Stimulated activated CD4-positive, alpha-beta T cell treated with anti-CD3 and anti-CD28 coated beads, Interleukin-4, amount 100 ng/mL, for 24 hours (primary cell): ENCODE measurements at places on chromosomes 4 and X.

DNA sequence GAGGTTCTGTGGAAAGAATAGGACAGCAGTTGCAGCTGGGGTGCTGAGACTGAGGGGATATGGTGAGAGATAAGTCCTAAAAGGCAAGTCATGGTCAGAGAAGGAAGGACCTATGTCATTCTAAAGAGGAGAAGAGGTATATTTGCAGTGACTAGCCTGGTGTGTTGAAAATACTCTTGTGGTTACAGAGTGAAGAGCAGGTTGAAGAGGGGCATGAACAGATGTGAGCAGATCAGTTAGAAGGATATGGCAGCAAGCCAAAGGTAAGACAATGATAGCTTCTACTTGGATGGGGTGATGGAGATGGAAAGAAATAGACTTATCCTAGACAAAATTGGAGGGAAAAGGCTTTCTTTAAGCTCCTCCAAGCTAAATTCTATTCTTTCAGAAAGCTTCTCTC is 469.8 kb upstream of the CPEB2 start:
- no peak for DNase-seq

DNA sequence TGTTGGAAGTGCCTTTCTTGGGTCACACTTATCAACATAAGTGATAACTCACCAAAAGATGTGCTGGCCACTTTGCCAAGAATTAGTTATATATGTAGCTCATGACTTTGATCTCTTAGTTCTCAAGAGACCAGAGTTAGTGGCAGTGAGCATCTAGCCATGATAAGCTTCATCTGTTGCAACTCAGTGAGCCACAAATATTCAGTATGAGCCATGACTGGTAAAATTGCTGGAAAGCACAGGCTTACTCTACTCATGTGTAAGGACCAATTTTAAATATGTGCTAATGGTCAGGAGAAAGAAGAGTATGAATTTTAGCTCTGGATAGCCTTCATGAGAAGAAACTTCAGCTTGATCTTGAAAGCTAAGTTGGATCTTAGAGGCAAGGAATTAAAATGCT is 59.4 kb upstream of the TLL1 start:
- no peak for DNase-seq

- no peak for DNase-seq
Observed at GRCh38 chr4:151098979-151099228, 524 bp upstream of the RPS3A start.

- DNase-seq = no peak
Observed at GRCh38 chrX:31166832-31167231, 95.0 kb upstream of the FTHL17 start.

- no peak for DNase-seq
Observed at GRCh38 chrX:53494436-53494835, 60.3 kb upstream of the HSD17B10 start.
